Urothelium cell line (cell line): ENCODE measurements at places on chromosomes 5 and 9.
A peak's percentile ranks its signal among the peaks of the same experiment; 100 is the strongest.

DNA sequence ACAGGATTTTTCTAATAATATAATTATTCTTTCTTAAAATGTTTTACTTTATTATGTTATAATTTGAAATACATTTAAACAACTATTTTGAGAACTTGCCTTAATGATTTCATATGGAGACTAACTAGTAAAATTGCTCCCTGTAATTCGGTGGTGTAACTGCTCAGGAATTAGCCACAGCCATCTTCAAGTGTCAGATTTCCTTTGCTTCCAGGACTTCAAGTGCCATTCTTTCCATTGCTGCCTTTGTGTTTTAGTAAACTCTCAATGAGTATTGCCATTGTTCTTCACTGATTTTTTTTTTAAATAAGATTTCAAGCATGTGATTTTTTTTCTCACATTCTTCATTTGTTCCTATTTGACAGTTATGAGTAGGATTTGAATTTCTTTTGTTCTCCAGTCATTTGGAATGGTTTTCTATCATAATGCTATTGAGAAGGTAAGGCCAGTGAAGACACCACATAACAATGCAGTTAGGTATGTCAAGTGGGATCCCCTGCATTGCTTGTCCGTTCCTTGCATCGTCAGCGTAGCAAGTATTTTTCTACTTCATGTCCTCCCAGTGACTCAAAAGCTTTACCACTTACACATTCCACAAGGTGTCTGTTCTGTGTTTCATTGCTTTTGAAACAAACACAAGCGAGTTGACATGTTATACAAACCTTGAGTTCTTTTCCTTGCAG, 83.7 kb downstream of the LNPEP start:
- peak; percentile 7 for DNase-seq

DNA sequence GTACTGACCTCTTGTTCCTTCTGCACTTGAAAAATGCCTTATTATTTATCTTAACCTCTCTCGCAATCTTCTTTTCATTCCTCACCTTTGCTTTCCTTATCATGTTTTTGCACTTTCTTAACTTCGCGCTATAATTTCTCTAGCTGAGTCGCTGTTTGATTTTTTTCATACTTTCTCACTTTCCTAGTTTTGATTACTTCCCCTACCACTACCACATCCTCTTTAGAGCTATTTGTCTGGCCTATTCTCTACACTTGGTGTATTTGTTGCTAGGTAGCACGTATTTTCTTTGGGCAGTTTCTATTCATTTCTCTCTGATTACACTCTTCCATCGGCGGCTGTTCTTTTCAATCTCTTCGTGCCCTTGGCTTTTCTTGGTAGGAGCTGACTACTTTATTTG, 611.8 kb downstream of the BNC2 start:
- DNase-seq = no peak

GRCh38 chr5:50866415-50866814, 200.0 kb downstream of the PARP8 start:
- no peak for DNase-seq

GRCh38 chr9:131807144-131807983, 67.5 kb upstream of the RAPGEF1 start:
- no peak for DNase-seq

- no peak for DNase-seq
Observed at GRCh38 chr5:35660451-35660850, 42.8 kb downstream of the SPEF2 start.

GRCh38 chr9:120212853-120213200, 367.1 kb downstream of the CDK5RAP2 start:
- no peak for DNase-seq

- no peak for DNase-seq
Observed at GRCh38 chr9:26687421-26687820, 205.2 kb downstream of the CAAP1 start.

DNA sequence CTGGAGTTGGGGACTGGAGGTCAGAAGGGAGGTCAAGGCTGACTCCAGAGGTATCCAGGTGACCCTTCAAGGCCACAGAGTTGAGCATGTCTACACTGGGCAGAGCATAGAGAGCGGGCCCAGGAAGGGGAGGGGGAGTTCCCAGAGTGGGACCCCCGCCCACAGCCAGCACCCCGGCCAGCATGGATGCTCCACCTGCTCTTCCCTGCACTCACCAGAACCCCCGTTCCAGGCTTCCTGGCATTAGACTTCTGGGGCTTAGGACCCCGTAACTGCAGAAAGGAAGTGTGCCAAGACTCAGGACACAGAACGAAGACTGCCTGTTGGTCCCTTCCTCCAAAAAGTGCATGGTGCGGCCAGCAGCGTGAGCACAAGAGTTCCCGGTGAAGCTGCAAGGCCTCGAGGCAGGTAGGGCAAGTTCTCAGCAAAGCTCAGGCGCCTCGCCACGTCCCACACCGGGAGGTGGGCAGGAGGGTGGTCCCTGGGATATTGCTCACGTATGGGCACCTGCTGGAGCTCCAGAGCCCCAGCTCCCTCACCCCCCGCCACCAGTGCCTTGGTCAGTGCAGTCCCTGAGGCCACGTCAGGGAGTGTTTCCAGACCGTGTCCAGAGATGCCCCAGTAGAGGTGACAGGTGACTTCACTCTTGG, 13.8 kb downstream of the ABO start:
- no peak for DNase-seq
